ENCODE measurements at places on chromosomes 11 and 22. TPM values are rescaled to one million over a fixed set of nuclear protein-coding genes. Genes with fewer than 3 reads are reported as not detected.

DNA sequence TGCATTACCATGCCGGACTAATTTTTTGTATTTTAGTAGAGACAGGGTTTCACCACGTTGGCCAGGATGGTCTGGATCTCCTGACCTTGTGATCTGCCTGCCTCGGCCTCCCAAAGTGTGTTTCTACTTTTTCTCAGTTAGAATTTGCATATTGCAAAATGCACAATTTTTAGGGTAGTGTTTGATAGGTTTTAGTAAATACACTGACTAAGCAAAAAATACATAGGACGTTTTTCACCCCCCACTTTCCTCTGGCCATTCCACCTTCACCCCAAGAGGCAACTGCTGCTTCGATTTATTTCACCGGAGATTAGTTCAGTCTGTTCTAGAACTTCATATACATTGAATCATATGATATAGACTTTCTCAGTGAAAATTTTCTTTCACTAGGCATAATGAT lies 1269.1 kb downstream of the TBC1D22A start:
- no peak for DNase-seq

DNA sequence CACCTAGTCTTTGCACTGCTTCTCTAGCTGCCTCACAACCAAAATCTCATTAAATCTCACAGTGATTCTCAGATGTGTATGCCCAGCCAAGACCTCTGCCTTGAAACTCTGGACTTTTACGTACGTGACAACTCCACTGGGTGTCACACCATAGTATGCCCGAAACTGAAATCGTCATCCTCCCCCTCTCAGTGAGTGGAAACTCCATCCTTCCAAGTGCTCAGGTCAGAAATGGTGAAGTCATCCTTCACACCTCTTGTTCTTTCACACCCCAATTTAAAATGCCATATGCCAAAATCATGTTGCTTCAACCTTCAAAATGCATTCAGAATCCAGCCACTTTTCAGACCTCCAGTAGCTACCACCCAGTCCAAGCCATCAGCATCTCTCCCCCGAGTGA lies 42.5 kb downstream of the SFI1 start:
- no peak for DNase-seq

- DNase-seq: no peak
These were observed 218.1 kb downstream of the CEP164 start for GRCh38 chr11:117545706-117546105.

DNA sequence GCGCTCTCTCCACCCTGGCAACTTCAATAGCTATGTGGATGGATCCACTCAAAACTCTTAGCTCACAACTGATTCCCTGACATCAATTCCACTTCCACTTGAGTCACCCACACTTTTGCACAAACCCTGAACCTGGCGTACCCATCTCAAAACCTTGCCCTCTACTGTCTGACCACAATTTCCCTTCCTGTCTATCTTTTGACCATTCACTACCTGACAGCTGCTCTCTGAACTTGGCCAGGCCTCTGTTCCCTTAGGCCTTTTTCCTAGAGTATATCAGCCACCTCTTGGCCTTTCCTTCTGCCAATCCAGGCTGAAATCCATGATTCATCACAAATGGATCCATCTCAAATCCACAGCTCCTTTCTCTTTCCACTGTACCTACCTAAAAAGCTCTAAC lies 106.0 kb downstream of the RPL27A start:
- no peak for DNase-seq

DNA sequence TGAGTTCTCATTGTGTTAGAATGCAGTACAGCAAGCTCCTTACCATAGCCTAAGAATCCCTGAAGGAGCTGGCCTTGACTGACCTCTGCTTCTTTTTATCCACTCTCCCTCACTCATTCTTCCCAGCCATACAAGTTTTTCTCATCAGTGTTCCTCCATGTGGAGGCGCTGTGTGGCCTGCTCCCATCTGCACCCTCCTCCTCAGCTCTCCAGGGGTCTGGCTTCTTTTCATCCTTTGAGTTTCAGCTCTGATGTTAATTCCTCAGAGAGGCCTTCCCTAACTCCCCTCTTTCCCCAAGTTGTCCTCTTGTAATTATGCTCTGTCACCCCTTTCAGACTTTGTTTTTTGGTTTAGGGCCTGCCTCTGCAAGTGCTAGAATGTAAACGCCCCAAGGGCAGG lies 144.8 kb downstream of the WNT7B start:
- DNase-seq: no peak

DNA sequence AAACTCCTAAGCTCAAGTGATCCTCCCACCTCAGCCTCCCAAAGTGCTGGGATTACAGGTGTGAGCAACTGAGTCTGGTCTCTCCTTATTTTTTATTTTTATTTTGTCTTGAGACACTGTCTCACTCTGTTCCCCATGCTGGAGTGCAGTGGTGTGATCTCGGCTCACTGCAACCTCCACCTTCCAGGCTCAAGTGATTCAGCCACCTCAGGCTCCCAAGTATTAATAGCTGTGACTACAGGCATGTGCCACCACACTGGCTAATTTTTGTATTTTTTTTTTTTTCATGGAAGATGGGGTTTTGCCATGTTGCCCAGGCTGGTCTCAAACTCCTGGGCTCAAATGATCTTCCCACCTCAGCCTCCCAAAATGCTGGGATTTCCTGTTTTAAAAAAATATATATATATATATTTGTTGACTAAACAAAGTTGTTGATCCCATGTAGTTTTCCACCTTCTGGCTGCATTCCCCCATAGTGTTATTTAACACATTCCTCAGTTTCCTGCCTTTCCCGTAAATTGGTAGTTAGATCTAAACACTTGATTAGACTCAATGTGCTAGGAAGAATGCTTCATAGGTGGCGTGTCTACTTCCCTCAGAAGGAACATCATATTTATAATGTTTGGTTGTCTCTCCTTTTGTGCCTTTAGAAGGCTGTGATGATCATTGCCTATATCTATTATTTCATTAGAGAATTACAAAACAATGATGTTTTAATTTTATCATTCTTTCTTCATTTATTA lies 38.8 kb downstream of the LRRC32 start:
- no peak for DNase-seq

DNA sequence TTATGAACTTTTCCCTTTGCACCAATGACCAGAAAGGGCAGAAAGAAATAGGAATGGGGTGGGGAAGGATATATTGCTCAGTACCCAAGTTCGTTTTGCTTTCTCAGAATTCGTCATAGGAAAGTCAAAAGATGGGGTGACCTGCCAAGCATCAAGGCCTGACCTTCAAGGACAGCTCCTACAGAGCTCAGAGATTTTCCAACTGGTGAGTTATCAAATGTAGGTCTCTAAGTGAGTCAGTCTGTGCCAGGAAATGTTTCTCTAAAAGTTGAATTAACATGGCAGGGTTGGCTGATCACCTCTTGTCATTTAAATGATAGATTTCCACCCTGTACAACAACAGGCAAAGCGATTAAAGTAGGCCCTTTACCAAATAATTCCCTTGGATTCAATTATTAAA lies 307.2 kb downstream of the CADM1 start:
- no peak for DNase-seq

GRCh38 chr11:69750108-69750850 lies 24.9 kb downstream of the FGF4 start:
- DNase-seq: no peak

Gene CRYBB1
- not detected for polyA plus RNA-seq

Gene CRYBB2
- 1.7 TPM for polyA plus RNA-seq

- DNase-seq: no peak
These were observed 47.6 kb downstream of the EXPH5 start for GRCh38 chr11:108545909-108546501.

Gene GTSE1
- 4.0 TPM for polyA plus RNA-seq

Gene SUSD2
- 1.1 TPM for polyA plus RNA-seq

Gene BIK
- not detected for polyA plus RNA-seq

Gene DCDC1
- not detected for polyA plus RNA-seq

GRCh38 chr11:103633068-103633788 lies 403.2 kb upstream of the DDI1 start:
- DNase-seq: no peak

Gene DCUN1D5
- 62.3 TPM for polyA plus RNA-seq

DNA sequence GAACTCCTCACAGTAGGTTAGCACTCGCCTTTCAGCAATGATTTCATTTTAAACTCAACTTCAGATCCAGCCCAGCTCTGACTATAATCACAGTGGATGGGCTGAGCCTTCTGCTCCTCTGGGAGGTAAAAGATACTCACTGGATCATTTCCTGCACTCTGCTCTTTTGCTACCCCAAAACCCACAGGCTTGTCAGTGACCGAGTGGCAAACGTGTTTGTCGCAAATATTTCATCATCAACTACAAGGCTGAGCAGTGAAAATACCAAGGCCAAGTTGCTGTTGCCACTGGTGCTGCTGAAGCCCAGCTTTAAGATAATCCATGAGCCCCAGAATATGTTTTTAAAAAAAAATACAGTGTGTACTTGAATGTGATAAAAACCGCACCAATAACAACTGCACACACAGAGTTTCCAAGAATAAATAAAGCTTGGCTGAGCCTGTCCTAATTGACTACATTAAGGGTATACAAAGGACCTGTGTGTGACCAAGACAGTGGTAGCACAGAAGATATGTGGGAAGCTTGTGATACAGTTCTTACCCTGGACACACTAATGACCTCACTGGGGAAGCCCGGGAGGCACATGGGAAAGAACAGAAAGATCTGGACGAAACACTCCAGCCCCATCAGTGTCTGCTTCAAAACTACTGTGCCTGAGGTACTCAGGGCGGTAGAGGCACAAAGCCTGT lies 41.3 kb downstream of the ABTB2 start:
- no peak for DNase-seq
